ENCODE measurements at places on chromosomes 2 and 18.
A peak's percentile ranks its signal among the peaks of the same experiment; 100 is the strongest.

GRCh38 chr2:67727623-67728022 is 330.5 kb downstream of the ETAA1 start:
- DNase-seq: no peak

- DNase-seq: no peak
These were observed 79.3 kb downstream of the PLA2R1 start for GRCh38 chr2:159982842-159983785.

GRCh38 chr2:85584857-85585780 is 888 bp downstream of the VAMP5 start:
- no peak for DNase-seq

DNA sequence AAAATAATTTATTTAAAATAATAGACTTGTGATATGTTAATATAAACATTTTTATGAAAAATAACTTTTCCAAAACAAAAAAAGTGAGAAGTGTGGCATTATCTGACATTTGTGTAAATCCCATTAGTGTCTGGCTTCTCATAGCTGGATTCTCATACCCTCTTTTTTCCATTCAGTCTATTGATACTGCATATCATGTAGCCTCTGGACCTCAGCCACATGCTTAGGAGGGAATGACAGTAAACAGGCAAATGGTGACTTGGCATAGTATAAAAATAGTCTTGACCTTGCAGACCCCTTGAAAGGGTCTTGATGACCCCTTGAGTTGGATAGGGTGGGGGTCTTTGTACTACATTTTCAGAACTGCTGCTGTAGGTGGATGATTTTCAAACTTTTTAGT is 29.2 kb downstream of the GALNT1 start:
- DNase-seq: no peak

GRCh38 chr2:60548845-60549237 is 4.6 kb downstream of the BCL11A start:
- peak; percentile 59 for DNase-seq

DNA sequence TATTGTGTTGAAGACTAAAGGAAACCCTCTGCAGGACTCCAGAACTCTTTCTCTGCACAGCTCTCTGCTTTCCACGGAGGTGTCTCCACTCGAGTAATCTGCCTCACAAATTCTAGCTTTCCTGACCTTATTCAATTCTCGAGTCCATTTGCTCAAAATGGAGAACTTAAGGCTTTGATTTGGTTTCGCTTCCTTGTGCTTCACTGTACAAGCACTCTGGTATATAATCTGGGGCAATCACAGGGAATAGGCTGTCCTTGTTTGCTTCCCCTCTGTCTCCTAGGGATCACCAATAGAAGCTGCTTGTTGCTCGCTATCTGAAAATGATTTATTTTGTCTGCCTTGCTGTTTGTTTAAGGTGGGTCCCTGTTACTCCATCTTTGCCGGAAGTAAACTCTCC is 129.1 kb upstream of the DOCK10 start:
- DNase-seq: no peak

DNA sequence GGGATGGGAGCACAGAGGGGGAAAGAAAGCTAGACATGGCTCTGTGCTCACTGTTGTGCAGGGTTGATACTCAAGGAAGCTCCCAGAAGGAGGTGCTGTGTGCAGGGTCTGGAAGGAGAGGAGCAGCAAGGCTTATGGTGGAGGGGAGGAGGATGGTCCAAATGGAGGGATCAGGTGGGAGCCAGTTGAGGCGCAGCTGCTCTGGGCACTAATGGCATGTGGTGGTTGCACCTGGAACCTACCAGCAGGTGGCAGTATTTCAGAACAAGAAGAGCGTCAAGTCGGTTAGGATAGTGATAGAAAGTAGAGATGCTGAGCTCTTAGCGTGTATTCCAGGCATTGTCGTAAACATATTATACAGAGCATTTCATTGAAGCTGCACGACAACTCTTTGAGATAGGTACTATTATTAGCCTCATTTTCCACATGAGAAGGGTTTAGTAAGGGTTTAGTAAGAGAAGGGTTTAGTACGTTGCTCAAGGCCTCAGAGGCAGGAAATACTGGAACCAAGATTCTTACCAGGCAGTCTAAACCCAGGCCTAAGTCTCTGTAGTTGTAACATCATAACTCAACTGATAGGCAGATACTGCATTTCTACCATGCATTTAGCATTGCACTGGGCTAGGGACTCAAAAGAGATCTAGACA is 223.7 kb downstream of the CYP26B1 start:
- DNase-seq: peak; percentile 58

GRCh38 chr18:80231616-80232015 is 15.7 kb downstream of the PARD6G start:
- DNase-seq: no peak

- no peak for DNase-seq
These were observed 287.9 kb downstream of the ETAA1 start for GRCh38 chr2:67684991-67685390.

GRCh38 chr18:28124131-28125029 is 52.5 kb downstream of the CDH2 start:
- no peak for DNase-seq

DNA sequence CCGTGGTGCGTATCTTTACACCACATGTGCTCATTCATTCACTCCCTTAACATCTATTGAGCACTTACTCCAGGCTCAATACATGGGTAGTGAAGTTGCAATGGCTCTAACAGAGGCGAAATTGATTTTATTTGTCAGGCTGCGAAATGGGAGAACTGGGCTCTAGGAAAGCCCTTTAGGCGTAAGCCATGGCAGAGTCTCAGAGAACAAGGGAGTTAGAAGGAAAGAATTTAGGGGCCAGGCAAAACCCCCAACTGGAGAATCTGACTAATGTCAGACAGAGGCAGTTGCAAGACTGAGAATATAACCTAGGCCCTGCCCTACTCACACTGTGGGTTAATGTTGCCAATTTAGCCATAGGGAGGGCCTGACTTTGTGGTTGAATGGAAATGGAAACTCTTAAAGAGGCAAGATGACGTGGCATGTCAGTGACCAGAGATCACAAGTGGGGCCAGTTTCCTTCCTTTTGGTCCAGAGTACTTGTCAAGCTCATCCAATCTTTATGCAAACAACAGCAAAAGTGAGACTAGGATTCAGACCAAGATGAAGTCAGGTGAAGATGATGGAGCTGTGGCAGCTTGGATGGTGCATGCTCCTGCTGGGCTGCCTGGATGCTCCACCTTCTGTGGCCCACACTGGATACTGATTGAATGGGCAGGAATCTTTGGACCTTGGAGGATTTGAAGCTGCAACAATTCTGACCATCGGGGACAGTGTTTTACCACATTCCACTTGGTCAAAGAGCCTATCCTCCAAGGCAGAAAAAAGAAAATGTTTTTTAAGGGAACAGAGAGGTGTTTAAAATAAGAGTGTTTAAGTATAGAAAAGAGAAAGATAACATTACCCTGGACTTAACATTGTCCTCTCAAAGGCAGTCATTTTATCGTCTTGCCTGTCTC is 92.2 kb downstream of the CAPN13 start:
- no peak for DNase-seq

GRCh38 chr2:66440708-66441497 is 6.0 kb downstream of the MEIS1 start:
- no peak for DNase-seq

GRCh38 chr18:12003894-12004293 is 22.6 kb downstream of the IMPA2 start:
- no peak for DNase-seq

- no peak for DNase-seq
These were observed 912.6 kb upstream of the FSHR start for GRCh38 chr2:50066873-50067272.

GRCh38 chr2:173076581-173077345 is 1.1 kb downstream of the MAP3K20 start:
- peak; percentile 55 for DNase-seq

DNA sequence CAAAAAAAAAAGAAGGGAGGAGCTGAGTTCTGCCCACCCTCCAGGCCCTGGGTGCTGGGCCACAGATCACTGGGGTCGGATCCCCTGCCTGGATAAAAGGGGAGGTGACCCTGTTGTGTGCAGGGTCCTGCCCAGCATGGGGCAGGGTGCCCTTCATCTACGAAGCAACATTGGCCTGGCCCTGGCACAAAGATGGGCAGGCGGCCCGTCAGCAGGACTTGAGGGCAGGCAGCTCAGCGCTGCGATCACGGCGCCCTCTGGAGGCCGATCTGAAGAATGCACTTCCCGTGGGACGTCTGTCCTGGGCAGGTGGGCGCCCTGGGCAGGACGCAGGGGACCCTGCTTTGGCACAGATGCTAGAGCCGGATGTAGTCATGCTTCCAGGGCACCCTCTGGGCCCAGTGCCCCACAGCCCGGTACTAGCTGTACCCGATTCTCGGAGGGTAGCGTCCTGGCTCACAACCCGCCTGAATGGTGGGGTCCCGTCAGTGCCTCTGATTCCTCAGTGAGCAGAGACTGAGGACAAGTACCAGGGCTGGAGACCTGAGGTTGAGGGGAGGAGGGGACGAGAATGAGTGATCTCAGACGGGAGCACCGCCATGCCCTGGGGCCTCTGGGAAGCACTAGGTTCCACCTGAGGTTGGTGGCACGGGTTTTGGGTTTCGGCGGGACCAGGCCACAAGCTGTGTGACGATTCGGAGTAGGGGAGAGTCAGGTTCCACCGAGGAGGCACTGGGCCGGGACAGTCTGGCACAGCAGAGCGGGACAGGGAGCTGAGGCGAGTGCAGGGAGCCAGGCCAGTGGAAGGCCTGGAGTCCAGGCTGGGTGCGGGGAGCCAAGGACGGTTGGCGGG is 18.0 kb downstream of the ARID5A start:
- DNase-seq: peak; percentile 75

DNA sequence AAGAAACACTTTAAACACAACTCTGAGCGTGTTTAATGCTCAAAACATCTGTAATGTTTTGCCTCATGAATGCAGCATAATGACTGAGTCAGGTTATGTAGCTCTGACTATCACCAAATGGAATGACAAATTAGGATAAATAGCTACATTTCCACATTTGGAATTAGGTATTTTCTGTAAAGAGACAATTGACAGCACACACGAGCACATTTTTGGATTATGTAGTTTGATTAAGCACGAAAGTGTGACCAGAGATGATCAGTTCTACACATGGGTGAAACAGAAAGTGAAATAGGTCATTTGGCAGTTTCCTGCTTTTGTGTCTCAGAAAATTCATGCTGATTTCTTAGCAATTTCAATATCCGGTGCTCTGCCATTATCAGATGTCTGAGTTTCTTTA is 29.0 kb downstream of the LPIN1 start:
- no peak for DNase-seq

DNA sequence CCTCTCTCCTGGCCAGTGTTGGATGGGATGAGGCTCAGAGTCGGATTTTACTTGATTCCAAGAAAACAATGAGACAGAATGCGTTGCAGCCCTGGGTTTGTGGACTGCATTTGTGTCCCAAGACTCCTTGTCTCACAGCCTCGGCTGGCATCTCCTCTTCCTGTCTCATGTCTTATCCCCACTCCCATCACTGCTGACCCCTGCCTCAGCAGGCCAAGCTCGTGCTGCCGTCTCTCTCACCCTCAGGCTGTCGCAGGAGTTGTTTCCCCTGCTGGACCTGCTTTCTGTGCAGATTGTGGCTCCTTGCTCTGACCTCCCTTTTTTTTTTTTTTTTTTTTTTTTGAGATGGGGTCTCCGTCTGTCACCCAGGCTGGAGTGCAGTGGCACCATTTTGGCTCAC is 70.2 kb upstream of the RALBP1 start:
- DNase-seq: no peak

- no peak for DNase-seq
These were observed 245.1 kb downstream of the LDLRAD4 start for GRCh38 chr18:13463526-13464210.

GRCh38 chr2:168165397-168165796 is 82.0 kb downstream of the STK39 start:
- DNase-seq: no peak

DNA sequence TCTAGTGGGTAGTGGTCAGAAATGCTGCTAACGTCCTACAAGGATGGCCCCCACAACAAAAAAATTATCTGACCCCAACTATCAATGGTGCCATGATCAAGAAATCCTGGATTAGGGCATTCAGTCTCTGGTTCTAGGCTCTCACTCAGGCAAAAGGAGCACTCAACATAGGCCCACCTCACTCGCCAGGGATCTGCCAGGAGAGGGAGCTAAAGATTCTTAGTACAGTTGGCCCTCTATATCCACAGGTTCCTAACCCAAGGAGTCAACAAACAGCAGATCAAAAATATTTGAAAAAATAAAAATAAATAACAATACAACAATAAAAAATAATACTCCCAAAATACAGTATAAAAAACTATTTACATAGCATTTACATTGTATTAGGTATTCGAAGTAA is 10.0 kb downstream of the SLC4A5 start:
- DNase-seq: no peak

- DNase-seq: no peak
These were observed 7.6 kb downstream of the ITM2C start for GRCh38 chr2:230872151-230872967.

GRCh38 chr2:168427451-168427850 is 28.6 kb upstream of the CERS6 start:
- no peak for DNase-seq

DNA sequence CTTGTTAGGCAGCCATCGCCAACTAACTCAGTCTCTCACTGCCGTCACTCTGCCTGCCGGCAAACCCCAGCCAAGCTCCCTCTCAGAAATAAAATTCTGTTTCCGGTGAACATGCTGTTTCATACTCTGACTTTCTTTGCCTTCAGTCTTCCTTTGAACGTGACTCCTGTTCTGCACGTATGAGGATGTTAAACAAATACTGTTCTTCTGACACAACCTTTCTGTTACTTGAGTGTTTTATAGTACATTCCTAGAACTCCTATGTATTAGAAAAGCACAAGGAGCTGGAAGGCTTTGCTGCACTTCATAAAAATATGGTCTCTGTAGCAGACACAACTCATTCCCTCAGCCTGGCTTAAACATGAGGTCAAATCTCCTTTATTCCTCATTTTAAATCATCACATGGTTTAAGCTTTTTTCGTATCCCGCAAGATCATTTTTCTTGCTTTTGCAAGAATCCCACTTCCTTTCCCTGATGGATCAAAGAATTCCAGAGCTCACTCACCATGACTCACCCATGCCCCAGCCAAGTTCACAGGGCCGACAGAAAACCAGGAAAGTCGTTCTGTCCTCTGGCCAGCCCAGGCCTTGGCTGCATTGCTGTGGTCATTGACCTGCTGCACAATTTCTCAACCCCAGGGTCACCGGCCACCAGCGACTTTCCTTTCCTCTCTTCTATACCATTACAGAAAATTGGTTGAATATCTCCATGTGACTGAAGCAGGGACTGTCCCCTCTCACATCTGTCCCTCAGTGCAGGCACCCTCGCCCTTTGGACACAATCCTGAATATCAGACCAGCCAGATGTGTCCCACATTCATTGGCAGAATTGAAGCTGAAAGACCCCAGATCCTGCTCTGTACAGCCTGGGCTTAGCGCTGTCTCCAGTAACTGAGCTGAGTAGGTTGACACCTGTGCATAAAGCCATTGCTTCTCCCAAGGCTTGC is 183.1 kb upstream of the ARL4C start:
- DNase-seq: no peak

- DNase-seq: peak; percentile 18
These were observed 49.6 kb upstream of the SLC5A7 start for GRCh38 chr2:107936433-107937359.

Measured in NCI-H526 (cell line).